Choroid plexus epithelial cell (primary cell): ENCODE measurements at places on chromosomes 16 and 17.

DNA sequence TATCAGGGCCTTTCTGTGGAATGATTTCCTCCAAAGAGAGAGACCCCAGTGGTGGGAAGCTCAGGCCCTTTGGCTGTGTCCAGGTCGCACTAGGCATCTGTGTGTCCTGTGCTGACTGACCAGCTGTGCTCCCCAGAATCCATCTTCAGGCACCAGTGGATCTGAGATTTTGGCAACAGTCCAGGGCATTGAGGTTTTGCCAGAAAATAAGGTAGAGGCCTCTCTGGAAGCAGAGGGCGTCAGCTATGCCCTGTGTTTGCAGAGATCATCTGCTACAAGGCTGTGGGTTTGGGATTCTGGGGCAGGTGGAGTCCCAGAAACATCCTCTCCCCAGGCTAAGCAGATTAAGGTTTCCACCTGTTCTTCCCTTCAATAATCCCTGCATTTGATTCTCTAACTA is 57.5 kb upstream of the TOB1 start:
- DNase-seq, result no peak

DNA sequence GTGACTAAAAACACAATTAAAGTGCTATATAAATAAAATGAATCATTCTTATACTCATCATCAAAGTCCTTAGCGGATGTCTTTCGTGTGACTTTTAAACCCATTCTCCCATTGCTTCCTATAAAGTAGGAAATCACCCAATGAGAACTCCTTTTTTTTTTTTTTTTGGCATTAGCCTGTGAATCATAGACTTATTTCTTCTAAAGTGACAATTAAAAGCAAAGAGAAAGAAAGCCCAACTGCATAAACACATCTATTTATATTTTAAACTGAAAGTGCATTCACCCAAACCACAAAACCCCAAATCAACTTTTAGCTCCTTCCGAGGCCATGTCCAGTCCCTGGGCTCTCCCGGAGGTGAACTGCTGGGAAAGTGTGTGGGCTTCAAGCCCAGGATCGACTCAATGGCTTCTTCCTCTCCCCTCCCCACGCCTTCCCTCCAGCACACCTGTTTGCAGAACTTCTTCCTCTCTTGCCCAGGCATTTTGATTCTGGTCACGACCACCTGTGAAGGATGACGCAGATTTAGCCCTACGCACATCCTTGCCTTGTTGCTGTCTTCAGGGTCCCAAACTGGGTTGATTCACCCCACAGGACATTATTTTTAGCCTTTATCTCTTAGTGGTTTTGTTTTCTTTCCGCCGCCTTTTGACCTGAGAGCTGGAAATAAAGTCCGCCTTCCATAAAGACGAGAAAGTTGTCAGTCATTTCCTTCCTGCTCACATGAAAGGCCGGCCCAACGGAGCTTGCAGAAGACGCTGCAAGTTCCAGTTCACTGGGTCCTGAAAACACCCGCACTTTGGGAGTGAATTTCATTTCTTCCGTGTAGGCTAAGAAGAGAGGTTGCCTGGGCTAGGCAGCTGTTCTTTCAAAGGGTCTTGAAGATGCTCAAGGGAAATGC is 166.8 kb downstream of the MAP2K6 start:
- no peak for DNase-seq

DNA sequence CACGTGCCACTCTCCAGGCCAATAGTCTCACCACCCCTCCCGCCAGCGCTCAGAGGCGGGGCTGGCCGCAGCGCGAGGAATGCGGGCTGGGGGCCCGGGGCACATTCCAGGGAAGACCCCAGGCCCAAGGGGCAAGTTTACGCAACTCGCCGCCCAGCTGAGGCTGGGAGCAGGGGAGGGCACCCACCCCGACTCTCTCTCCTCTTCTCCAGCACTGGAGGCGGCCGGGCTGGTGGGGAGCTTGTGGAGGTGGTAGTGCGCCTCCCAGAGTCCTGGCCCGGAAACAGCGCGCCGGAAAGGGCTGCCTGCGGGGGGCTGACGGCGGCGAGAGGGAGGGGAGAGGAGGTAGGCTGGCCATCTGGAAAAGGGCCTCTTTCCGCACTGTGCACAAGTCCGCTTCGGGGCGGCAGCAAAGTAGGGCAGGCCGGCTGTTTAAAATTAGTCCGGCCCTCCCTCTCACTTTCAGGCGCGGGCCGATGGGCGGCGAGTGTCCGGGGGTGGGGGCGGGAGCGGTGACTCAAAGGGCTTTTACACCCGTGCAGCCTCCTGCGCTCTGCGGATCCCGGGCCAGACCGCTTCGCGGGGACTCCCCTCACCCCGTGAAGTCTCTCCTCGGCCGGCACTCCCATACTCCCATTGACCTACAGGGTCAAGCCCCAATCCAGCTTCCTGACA is 1.1 kb downstream of the FHOD1 start:
- peak; percentile 97 for DNase-seq

- DNase-seq, result peak; percentile 82
Measured at GRCh38 chr17:55726440-55726839, 3.8 kb upstream of the TMEM100 start.

DNA sequence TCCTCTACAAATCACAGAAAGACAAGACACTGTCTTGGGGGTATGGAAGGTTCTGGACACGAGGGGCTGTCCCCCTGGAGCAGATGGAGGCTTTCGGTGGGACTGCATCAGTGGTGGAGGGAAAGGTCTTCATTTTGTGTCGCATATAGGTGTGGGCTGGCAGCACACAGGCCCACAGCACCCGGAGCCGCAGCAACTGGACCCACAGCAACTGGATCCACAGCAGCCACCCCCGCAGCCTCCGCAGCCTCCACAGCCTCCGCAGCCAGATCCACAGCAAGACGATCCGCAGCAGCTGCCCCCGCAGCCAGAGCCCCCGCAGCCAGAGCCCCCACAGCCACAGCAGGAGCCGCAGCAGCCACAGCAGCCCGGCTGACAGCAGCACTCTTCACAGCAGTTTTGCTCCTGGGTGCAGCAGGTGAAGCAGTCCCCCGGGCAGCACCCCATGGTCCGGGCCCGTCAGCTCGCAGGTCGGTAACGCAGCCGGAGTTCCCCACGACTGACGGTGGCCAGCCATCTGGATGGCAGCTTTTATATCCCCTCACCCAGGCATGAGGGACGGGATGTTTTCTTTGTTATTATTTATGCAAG is at the start of gene KRTAP17-1:
Gene KRTAP17-1 (minus strand): TSS at position 507 of the 591 bp plus-strand sequence. CDS start 60 bp downstream, at position 447.
- no peak for DNase-seq

- no peak for DNase-seq
Measured at GRCh38 chr17:50696365-50696879, 11.3 kb downstream of the ANKRD40 start.

GRCh38 chr17:77325577-77326075 is 184.9 kb downstream of the SEC14L1 start:
- peak; percentile 64 for DNase-seq

GRCh38 chr17:35438433-35438832 is 6.1 kb upstream of the SLFN12 start:
- DNase-seq, result no peak

- no peak for DNase-seq
Measured at GRCh38 chr17:58533616-58534188, 19.3 kb upstream of the MTMR4 start.

- DNase-seq, result no peak
Measured at GRCh38 chr17:7848739-7849129, 6.1 kb upstream of the TMEM88 start.

- DNase-seq, result no peak
Measured at GRCh38 chr16:88548131-88548874, 21.9 kb upstream of the ZC3H18 start.
